Chondrocyte (in vitro differentiated cells): ENCODE measurements at places on chromosomes 12 and 14.

- H3K27me3 ChIP-seq = no peaks in the 10 kb centered on the region
- DNase-seq = no peak
- peak overlapping the region; percentile 86 for H3K27ac ChIP-seq
- H3K36me3 ChIP-seq = no peaks in the 10 kb centered on the region
Observed at GRCh38 chr12:94208622-94208966, 60.2 kb downstream of the PLXNC1 start.

- DNase-seq = no peak
- H3K4me3 ChIP-seq = no peak overlapping the region
- no peaks in the 10 kb centered on the region for H3K36me3 ChIP-seq
Observed at GRCh38 chr14:33916663-33917565, 34.0 kb downstream of the EGLN3 start.

DNA sequence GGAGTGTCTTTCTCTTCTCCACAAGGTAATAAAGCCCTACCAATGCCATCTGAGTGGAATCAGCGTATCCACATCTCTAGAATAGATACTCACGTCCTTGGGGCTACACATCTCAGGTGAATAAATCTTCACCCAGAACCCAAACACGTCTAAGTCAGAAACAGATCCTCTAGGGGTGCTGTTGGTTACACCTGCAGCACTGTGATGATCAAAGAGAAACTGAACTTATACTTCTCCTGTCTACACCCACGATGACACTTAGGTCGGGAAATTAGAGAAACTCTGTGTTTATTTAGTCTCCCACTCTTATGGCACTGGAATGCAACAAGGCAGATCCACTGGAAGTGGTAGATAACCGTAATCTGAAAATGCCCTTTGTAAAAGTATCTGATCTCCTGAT lies 46.2 kb downstream of the WIF1 start:
- no peaks in the 10 kb centered on the region for H3K36me3 ChIP-seq
- no peaks in the 10 kb centered on the region for H3K4me1 ChIP-seq
- H3K4me3 ChIP-seq = no peak overlapping the region
- DNase-seq = no peak

GRCh38 chr14:69828354-69828753 lies 31.3 kb upstream of the SLC10A1 start:
- H3K4me3 ChIP-seq = no peak overlapping the region
- peaks cover 4% of the 10 kb centered on the region for H3K36me3 ChIP-seq
- H3K4me1 ChIP-seq = no peaks in the 10 kb centered on the region
- H3K27ac ChIP-seq = no peak overlapping the region
- peaks cover 3% of the 10 kb centered on the region for H3K27me3 ChIP-seq

DNA sequence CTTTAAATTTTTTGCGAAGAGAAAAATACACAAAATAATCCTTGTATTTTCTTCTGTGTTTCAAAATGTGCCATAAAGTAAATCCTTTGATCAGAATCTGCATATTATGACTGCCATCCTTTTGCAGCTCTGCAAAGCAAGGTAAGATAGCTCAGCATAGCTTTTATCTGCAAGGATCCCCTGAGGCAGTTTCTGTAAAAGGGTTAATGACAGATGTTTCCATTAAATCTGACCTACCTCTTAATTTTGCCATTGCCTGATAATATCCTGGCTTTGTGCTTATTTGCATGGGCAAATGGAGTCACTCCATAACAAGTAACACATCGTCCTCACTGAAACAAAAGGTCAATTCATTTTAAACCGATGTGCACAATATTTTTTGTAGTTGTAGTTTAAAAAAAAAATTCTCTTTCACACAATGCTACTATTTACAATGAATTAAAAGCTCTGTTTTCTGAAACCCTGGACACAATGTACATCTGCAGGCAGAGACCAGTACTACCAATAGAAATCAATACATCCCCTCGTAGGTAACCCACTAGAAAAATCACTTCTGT lies 108.5 kb upstream of the SOX5 start:
- H3K36me3 ChIP-seq = no peaks in the 10 kb centered on the region
- H3K27me3 ChIP-seq = no peaks in the 10 kb centered on the region
- no peak overlapping the region for H3K27ac ChIP-seq
- H3K4me3 ChIP-seq = no peak overlapping the region
- no peak for DNase-seq
